ENCODE measurements at places on chromosomes 12 and 14.

- no peak for DNase-seq
These were observed 110.4 kb downstream of the KCNK10 start for GRCh38 chr14:88212691-88213090.

DNA sequence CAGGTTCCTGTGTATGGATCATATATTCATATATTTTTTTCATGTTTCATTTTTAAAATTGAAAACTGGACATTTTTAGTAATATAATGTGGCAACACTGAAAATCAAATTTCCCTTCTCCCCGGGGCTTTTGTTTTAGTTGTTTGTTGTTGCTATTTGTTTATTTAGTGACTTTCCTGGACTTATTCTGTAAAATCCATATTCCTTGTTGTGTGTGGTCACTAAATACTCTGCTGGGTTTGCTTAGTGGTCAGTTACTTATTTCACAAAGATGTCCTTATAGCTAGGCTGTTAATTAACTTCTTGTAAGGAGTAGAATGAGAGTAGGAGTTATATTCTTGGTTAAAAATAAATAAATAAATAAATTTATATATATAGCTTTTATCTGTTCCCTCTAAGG is 121.6 kb upstream of the MED13L start:
- no peak for DNase-seq

GRCh38 chr12:97259098-97259497 is 203.5 kb upstream of the RMST start:
- no peak for DNase-seq

GRCh38 chr12:118398940-118399339 is 22.6 kb downstream of the SUDS3 start:
- DNase-seq, result no peak

GRCh38 chr12:29198901-29199300 is 49.8 kb downstream of the FAR2 start:
- no peak for DNase-seq

DNA sequence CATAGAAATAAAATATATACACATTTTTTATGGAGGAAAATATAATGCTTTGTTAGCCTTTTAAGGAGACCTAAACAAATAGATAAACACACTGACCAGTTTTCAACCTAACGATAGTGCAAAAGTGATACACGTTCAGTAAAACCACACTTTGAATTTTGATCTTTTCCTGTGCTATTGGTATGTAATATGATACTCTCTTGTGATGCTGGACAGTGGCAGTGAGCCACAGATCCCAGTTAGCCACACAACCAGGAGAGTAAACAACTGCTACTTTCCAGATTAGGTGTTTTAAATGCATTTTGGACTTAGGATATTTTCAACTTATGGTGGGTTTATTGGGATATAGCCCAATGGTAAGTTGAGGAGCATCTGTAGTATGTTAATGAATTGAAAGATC is 243.1 kb downstream of the ERC1 start:
- no peak for DNase-seq

DNA sequence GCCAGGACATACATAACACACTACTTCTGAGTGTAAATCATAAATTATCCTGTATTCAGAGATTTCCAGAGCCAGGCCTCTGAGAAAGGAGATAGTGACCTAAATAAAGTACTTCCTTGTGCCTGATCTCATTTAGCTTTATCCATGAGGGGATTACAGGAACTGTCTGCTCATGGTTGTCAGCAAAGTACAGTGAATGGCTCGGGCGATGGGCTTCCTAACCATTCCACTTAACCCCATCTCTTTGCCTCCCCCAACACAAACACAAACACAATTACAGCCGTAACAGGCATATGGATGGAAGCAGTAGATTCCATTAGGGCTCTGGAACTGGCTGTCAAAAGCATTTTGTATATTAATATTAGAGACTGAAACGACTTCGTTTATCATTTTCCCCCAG is 206.7 kb upstream of the CPNE8 start:
- no peak for DNase-seq

DNA sequence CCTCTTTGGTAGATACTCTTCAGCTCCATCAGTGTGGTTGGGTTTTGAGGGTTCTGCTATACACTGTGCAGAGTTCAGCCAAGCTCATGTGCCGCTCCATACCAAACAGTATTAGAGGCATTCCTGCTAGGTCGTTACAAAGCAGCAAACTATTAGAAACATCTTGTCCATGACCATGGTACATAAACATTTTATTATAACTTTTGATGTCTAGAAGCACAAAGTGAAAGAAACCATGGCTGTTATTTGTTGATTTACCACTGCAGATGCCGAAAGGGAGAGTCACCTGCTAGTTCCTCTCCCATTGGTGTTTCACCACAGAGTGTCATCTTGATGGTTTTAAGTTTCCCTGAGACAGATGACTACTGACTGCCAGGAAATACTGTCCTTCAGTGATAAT is 242.0 kb downstream of the ADAMTS20 start:
- DNase-seq, result no peak

DNA sequence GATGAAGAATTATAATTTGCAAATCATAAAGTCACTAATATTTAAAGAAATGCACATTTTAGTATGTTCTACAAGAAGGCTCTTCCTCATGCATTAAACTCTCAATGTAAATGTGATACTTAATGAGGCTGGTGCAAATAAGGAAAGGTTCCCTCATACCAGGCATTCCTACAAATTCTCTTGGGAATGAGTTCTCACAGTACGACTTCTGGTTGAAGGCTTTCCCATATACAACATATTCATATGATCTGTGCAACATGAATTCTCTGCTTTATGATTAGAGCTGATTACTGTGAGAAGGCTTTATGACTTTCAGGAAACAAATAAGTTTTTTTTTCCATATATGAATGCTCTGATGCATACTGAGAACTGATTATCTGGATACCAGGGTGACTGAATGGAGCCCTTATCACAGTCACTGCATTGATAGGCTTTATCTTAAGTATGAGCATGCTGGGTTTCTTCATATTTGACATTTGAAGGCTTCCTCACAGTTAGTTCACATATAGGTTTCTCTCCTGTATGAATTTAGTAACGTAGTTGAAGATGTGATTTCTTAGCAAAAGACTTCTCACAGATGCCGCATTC is 293.9 kb downstream of the RAD51B start:
- DNase-seq, result no peak

DNA sequence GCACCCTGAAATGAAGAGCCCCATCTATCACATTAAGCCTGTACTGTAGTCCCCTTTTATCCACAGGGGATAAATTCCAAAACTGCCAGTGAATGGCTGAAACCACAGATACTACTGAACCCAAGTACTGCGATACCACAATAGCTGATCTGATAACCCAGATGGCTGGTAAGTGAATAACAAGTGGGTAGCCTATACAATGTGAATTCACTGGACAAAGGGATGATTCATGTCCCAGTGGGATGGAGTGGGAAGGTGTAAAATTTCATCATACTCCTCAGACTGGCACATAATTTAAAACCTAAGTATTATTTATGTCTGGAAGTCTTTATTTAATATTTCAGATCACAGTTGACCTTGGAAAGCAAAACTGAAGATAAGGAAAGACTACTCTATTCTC is 201.3 kb downstream of the GPHN start:
- DNase-seq, result no peak

DNA sequence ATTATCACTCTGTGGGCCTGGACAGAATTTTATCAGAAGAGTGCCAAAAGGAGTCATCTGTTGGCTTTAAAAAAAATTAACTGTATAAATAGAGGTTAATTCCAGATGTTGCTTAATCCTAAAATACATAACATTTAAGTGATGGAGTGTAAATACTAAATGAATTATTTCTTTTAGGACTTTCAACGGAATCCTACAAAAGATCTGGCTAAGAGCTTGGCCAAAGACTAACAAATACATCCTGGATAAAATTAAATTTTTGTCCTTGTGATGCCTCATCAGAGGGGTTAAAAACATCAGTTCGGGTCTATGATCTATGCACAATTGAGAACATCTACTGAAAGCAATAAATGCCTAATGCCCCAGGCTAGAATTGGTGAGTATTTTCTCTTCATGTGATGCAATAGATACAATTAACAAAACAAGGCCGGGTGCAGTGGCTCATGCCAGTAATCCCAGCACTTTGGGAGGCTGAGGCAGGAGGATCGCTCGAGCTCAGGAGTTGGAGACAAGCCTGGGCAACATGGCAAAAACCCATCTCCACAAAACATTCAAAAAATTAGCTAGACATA is 49.8 kb upstream of the RAP1B start:
- no peak for DNase-seq
